Calu3 (cell line): ENCODE measurements at places on chromosomes 2 and 18.

GRCh38 chr2:204279819-204280218 is 265.5 kb upstream of the PARD3B start:
- peaks cover 13% of the 10 kb centered on the region for H3K4me1 ChIP-seq
- no peak for DNase-seq
- no peak overlapping the region for H3K4me3 ChIP-seq
- H3K27ac ChIP-seq: no peak overlapping the region

GRCh38 chr2:17793296-17793695 is 23.0 kb upstream of the MSGN1 start:
- no peak overlapping the region for H3K4me3 ChIP-seq
- no peaks in the 10 kb centered on the region for H3K36me3 ChIP-seq
- H3K4me1 ChIP-seq: no peaks in the 10 kb centered on the region
- H3K27me3 ChIP-seq: peaks cover 48% of the 10 kb centered on the region
- no peak for DNase-seq
- no peak overlapping the region for H3K27ac ChIP-seq

GRCh38 chr18:79507076-79507545 is 111.4 kb downstream of the NFATC1 start:
- no peak overlapping the region for H3K27ac ChIP-seq
- DNase-seq: no peak
- H3K36me3 ChIP-seq: no peaks in the 10 kb centered on the region
- H3K4me3 ChIP-seq: no peak overlapping the region
- peaks cover 13% of the 10 kb centered on the region for H3K27me3 ChIP-seq
- no peaks in the 10 kb centered on the region for H3K4me1 ChIP-seq

DNA sequence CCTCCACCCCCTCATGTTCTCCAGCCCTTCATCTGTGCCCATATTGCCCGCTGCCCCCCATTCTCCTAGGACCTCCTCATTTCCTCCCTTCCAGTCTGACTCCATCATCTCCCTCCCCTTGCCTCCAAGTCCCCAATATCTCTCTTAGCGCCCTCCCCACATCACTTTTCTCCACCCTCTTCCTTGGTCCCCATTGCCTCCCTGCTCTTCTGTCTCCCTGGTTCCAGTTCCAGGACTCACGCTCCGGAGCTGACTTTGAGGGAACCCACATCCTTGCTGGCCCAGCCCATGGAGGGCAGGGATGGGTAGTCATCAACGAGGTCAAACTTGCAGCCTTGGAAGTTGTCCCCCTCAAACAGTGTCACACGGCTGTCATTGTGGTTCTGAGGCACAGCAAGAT is 2.6 kb downstream of the CRYBA2 start:
- no peaks in the 10 kb centered on the region for H3K36me3 ChIP-seq
- no peak overlapping the region for H3K27ac ChIP-seq
- H3K27me3 ChIP-seq: peaks cover 99% of the 10 kb centered on the region
- H3K4me1 ChIP-seq: no peaks in the 10 kb centered on the region
